Activated naive CD8-positive, alpha-beta T cell treated with anti-CD3 and anti-CD28 coated beads, Interleukin-2, amount 50 U/mL, for 16 hours (primary cell): ENCODE measurements at places on chromosomes 1 and 21.

GRCh38 chr1:97006044-97006661 lies 284.6 kb downstream of the PTBP2 start:
- DNase-seq, result no peak

DNA sequence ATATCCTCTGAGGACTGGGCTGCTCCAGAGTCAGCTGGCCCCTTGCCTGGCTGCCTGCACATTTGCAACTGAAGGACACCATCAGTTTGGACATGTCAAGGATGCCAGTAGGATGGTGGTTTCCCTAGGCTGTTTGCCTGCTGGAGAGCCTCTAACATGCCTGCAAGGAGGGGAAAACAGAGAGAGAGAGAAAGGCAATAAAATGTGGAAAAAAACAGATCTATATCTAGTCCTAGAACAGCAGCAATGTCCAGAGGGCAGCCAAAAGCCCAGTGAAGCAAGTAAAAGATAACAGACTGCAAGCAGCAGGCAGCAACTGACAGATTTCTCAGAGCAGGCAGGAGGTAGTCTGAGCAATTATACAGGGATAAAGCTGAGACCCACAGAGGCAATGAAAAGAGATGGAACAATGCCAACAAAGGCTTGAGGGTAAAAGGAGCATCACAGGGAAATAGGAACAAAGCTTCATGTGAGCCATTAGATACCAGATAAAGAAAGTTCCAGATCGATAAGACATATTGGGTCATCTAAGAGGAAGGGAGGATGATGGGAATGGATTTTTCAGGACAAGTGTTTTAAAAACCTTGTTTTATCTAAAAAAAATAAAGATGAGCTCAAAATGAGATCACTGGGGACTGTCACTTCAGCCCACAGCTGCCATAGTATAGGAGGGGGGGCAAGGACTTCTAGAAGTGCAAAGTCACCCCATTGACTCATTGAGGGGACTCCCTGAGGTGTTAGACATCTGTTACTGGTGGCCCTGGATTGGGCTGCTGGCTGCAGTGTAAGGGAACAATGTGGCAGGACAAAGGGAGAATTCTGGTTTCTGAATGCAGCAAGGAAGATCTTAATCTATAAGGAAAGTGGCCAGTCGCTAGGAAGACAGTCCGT lies 38.6 kb upstream of the GADD45A start:
- no peak for DNase-seq

DNA sequence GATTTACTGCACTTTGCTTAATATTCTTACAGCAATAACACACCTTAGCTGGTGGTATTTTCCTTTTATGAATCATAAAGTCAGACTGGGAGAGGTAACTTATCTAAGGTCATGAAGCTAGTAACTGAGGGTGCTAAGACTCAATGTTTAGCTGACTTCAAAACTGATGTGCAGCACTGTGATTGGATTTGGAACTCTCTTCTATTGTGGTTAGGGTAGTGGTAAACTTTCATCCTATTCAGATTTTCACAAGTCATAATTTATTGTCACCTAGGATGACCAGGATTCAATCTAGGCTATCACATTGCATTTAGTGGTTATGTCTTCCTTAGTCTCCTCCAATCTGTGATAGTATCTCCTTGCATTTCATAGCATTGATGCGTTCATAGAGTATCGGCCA lies 18.9 kb downstream of the EPB41 start:
- DNase-seq, result no peak

DNA sequence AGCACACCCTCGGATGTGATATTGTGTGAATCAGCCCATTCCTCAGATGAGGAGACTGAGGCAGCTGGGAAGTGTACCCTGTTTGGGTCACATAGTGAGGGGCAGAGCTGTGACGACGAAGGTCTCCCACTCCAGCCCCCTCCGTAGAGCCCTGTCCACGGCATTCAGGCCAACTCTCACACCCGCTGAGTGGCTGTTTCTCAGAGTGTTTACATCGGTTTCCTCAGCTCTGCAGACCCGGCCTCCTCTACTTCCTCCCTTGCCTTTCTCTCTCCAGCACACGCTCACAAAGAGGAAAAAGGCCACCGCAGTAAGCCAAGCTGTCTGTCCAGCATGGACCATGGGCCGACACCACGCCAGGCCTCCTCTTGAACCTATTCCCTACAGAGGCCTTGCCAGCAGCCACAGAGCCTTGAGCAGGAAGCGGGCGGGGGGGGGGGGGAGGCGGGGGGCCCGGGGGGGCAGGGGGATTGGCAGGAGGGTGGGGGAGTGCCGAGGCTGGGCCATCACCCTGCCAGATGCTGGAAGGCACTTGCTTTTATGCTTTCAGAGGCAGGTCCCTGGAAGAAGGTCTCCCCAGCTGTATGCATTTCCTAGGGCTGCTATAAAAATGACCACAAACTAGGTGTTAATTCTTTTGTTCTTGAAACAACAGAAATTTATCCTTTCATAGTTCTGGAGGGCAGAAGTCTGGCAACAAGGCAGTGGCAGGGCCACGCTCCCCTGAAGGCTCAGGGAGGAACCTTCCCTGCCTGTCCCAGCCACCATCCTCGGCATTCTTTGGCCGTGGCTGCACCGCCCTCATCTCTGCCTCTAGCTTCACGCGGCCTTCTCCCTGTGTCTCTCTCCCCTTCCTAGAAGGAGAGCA lies 178.4 kb downstream of the PSMG1 start:
- DNase-seq, result no peak

DNA sequence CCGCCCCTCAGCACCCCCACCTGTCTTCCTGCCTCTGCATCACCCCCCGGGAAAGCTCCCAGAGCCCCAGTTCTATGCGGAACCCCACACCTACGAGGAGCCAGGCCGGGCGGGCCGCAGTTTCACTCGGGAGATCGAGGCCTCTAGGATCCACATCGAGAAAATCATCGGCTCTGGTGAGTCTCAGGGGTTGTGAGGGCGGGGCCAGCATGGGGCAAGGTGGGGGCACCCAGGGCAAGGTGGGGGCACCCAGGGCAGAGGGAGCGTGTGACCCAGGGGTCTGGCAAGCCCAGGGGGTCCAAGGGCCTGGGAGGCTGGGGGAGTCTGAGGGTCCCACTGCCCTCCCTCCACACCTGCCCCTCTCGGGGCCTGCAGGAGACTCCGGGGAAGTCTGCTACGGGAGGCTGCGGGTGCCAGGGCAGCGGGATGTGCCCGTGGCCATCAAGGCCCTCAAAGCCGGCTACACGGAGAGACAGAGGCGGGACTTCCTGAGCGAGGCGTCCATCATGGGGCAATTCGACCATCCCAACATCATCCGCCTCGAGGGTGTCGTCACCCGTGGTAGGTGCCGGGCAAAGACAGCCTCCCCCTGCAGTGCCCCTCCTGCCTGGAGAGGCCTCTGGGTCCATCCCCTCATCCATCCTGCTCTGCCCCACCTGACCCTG lies 34.1 kb downstream of the EPHA8 start:
- no peak for DNase-seq

GRCh38 chr1:242854466-242854865 lies 330.0 kb upstream of the PLD5 start:
- no peak for DNase-seq

DNA sequence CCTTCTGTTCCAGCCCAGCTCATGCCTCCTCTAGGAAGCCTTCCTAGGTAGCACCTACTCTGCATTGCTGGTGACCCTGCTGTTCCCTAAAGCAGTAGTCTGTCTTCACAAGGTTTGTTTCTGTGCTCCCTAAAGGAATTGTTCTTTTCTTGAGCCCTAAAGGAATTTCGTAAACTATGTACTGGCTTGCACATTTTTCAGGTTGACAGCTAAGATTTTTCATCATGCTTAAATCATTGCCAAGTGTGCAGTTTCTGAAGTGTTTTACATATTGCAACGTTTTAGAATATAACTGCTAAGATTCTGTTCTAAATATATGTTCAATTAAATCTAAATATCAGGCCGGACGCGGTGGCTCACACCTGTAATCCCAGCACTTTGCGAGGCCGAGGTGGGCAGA lies 13.1 kb downstream of the S100A16 start:
- DNase-seq, result no peak

DNA sequence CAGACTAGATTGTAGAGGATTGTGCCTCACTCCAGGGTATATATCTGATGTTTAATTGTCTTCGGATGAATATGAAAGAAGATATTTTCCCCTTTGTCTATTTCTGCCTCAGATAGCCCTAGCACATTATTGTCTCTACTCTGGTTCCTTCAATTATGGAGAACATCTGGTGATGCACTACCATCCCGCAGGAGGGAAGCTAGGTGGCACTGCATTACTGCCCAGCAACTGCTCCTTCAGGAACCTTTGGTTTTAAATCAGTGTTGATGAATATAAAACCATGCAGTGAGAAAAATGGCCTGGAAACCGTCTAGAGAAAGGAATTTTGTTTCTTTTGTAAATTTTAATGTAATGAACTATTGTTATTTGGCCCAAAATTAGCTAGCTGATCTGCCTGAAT lies 68.5 kb downstream of the GPR88 start:
- no peak for DNase-seq

GRCh38 chr21:44319407-44320065 lies 19.7 kb downstream of the CFAP410 start:
- DNase-seq, result no peak

GRCh38 chr21:34594566-34595234 lies 20.2 kb downstream of the RCAN1 start:
- DNase-seq, result no peak

DNA sequence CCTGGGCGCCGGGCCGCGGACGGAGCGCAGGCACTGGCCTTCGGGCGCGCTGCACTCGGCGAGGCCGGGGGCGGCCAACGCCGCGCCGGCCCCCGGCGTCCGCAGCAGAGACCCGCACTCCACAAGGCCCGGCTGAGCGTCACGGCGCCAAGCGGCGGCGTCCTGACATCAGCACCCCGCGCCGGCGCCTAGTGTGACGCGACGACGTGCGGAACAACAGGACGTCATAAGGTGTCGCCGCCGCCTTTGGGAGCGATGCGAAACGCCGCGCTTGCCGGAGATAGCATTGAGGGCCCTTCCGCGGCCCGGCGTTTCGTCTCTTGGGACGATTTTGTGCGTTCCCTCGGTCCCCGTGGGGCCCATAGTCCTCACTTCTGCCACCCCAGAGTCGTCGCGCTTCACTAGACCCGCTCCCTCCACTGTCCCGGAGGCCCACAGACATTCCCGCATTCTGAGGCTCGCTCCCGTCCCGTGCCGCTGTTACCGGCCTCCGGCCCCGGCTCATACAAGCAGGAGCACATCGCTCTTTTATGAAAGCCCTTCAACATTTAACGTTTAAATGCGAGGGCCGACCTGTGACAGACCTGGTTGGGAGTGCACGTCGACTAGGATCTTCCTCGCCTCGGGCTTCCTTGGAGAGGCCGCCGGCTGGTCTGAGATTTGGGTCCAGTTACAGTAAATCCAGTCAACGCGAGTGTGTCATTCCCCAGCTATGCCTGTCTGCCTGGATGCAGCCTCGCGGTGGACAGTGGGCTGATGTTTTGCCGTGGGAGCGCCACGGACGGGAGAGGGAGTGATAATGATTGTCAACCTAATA lies at the start of gene SSU72:
Gene SSU72, minus strand, starts transcription at position 143 of the 817 bp plus-strand sequence. CDS start 306 bp downstream, outside the sequence.
- peak; percentile 81 for DNase-seq
